Activated T-helper 1 cell treated with anti-CD3 and anti-CD28 coated beads, Interleukin-2, amount 50 U/mL, for 16 hours (primary cell): ENCODE measurements at places on chromosomes 1 and 21.

DNA sequence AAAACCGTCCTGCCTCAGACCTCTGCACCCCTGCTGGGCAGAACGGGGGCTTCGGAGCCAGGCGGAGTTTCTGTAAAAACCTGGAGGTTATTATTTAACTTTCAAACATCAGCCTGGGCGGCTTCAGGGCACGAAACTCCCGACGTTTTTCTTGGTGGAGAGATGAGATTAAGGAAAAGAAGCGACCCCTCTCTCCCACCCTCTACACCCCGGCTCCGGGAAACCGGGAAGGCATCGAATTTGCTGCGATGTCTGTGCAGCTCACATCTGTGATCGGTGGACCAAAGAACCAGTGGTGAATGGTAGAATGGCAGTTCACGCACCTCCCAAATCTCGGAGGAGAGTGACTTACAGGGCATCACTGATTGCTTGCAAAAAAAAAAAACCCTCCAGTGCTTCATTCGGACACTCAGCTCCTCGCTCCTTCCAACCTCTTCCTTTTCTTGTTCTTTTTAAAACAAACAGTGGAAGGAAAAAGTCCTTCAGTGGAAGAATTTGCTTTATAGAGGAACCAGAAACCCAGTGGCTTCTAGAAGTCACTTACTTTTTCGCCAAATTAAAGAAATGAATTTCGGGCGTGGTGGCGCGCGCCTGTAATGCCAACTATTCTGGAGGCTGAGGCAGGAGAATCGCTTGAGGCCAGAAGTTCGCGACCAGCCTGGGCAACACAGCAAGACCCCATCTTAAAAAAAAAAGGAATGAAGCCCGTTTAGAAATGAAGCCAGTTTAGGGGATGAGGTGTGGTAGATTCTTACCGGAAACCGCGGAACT is 884 bp downstream of the PHACTR4 start:
- peak; percentile 1 for DNase-seq

DNA sequence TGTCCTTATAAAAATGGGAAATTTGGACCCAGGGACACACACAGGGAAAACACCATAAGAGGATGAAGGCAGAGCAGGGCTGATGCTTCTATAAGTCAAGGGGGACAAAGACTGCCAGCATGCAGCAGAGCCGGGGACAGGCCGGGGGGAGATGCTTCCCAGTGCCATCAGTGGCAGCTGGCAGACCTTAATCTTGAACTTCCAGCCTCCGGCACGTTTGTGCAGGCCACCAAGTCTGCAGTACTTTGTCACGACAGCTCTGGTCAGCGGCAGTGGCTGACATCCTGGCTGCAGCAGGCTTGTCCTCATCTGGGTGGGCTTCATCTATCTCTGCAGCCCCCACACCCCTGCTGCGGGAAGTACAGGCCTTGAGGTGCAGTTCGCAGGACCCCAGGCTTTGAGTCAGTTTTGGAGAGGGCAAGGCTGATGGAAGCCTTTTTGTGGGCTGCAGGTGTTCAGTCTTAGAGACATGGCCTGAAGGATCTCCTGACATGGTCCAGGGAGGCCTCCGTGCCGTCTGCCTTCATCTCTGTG is 186.0 kb downstream of the DYRK1A start:
- DNase-seq, result no peak

GRCh38 chr1:116945996-116946395 is 36.3 kb downstream of the PTGFRN start:
- no peak for DNase-seq

DNA sequence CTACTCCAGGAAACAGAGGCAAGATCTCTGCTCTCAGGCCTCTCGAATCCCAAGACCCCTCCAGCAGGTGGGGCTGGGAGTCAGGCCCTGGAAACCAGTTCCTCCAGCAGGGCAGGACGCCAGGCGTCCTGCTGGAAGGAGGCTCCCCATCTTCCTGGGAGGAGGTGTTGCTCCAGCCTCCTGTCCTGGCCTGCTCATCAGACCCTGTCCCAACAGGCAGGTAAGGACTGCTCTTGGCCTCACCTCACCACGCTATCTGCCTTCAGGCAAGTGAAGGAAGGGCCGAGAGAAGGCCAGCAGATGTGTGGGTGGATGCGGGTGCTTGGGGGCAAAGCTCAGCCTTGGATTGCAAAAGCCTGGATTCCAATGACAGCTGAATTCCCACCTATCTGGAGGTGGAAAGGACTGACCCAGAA is 82.9 kb downstream of the SSBP3 start:
- no peak for DNase-seq

GRCh38 chr1:6491966-6492365 is 499 bp upstream of the PLEKHG5 start:
- no peak for DNase-seq

GRCh38 chr1:160883581-160884513 is 1.1 kb downstream of the ITLN1 start:
- DNase-seq, result no peak

DNA sequence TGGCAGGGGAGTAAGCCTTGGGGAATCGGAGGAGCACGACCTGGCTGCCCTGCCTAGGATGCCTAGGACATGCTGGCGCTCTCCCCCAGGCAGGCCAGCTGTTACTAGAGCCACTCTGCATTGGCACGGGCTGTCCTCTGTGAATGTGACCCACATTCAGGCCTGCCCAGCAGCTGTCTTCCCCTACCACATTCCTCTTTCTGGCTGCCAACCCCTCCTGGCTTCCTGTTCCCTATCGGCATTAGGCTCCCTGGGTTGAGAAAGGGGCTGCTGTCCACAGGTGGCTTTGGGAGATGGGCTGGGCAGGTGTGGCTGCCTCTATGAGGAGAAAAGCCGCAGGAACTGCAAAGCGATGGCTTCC is 2.3 kb upstream of the NFASC start:
- DNase-seq, result no peak

DNA sequence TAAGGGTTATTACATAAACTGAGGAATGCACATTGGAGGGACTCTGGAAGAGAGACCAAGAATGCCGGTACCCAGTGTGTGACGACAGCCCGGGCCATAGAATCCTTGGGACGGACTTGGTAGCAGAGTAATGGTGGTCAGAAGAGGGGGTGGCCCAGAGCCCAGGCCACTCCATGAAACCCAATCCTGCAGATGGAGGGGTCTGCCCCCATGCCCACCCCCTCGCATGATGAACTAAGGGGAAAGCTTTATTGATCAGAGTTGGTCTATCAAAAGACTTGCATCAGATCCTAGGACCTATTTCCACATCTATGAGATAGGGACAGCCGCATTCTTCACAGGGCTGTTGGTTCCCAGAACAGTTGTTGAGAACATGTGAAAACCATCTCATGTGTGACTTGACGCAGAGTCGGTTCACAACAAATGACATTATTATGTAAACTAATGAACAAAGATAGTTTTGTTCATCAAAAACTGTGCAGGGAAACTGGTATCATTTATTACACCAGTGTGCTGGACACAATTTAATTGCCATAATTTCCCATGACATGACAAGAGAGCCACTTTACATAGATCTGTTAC is 21.5 kb upstream of the SDC3 start:
- DNase-seq, result no peak

DNA sequence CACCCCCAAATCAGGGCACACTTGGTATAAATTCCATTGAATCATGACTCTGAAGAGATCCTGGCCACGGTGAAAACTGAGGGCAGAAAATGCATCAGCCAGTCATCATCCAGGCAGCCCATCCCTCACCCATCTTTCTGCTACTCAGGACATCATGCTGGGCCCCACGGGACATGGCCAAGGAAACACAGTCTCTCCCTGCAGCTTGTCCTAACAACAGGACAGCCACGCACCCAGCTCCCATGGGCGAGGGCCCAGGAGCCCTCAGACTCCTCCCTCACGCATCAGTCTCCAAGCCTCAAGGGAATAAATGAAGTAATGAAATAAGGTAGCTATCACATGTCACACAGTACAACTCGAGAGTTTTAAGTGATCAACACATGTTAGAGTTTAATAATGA is 37.8 kb downstream of the ELK4 start:
- DNase-seq, result no peak

GRCh38 chr1:112687361-112687760 is 12.9 kb downstream of the MOV10 start:
- DNase-seq, result no peak

GRCh38 chr1:160646180-160646579 is 664 bp downstream of the SLAMF1 start:
- no peak for DNase-seq

DNA sequence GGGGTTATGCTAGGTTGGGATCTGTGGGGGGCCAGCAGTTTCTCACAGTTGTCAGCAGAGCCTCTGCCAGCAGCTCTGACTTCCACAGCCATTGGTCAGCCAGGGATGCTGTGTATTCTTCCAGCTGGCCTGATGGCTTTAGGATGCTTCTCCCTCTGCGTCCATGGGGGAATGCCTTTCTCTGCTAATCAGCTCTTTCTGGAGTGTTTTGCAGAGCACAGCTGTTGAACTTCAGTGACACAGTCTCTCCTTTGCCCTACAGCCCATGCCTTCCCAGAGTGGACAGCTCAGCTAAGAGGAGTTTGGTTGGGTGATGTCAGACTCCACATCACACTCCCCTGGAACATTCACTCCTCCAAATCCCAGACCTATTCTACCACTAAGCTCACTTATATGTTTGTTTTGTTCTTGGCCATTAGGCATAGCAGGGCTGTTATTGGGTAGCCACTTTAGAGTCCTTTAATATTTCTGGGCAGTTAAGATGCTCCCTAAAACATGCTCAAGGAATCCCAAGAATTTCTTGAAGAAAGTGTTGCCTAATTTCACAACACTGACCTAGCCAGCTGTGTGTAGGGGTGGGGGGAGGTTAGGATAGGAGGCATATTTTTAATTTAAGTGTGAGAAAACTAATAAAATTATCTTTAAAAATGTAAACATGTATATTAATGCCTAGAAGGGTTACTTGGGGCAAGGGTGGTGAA is 75.3 kb upstream of the KIAA0040 start:
- no peak for DNase-seq

DNA sequence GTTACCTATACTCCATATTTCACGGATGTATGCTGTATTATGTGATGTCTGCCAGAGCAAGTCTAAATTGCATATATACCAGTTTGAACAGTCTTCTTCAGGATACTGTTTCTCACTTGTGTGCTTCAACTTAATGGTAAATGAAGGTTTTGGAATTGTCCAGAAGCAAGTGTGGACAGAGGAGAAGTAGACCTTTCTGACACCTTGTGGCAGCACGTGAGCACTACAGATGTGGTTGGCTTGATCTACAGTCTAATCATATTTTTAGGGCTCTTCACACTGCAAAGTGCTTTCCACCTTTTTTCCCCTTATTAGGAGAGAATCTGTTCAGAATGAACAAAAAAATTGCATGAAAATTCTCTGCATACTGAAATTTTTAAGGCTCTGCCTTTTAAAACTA is 10.9 kb downstream of the MORC3 start:
- no peak for DNase-seq

- no peak for DNase-seq
Observed at GRCh38 chr21:41220208-41220733, 52.3 kb downstream of the BACE2 start.

DNA sequence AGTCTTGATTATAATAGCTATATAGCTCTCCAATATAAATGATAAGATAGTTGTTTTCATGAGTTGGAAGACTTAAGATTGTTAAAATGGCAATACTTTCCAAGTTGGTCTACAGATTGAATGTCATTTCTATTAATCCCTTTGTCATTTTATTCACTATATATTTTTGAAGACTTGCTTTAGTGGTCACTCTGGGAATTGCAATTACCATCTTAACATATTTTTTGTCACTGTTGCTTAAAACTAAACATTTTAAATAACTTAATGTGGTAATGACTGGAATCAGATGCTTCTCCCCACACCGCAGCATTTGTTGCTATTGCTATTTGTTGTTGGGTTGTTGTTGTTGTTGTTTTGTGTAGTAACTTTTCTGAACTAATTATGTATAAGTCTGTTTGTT is 1592.9 kb downstream of the MRPL39 start:
- DNase-seq, result no peak

- DNase-seq, result no peak
Observed at GRCh38 chr21:42537106-42537742, 23.6 kb downstream of the SLC37A1 start.

DNA sequence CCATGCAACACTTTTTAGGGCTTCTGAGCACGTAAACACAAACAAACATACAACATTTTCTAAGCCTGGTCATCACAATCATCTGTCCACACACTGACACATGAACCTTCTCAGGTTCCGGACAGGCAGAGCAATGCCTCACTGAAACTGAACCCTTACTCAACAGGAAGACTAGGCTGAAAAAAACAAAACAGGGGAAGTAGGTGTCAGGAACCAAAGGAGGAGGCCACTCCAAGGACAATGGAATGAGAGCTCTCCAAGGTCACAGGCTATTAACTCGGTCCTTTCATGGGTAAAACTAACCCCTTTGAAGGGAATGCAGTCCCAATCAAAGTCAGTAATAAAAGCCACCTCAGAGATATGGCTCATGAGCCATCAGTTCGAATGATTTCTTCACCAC is 76.6 kb downstream of the FAM78B start:
- no peak for DNase-seq

GRCh38 chr1:51600529-51600928 is 16.4 kb upstream of the OSBPL9 start:
- DNase-seq, result no peak

DNA sequence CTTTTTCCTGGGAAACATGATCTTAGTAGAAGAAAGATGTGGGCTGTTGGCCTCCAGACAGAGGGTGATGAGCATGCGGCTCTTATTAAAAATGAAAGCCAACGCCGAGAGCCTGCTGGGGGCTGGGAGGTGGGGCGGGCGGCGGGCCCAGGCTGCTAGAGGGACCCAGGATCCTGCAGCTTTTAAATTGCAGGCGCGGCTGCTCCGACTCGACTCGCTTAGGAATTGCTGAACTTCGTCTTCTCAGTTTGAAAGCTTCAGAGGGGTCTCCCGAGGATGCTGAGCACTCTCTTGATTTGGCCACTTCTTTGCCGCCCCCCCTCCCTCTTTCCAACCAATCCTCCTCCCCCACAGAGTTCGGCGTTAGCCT is 1.2 kb downstream of the AGPAT3 start:
- no peak for DNase-seq

- no peak for DNase-seq
Observed at GRCh38 chr1:174358344-174358743, 89.4 kb upstream of the GPR52 start.

DNA sequence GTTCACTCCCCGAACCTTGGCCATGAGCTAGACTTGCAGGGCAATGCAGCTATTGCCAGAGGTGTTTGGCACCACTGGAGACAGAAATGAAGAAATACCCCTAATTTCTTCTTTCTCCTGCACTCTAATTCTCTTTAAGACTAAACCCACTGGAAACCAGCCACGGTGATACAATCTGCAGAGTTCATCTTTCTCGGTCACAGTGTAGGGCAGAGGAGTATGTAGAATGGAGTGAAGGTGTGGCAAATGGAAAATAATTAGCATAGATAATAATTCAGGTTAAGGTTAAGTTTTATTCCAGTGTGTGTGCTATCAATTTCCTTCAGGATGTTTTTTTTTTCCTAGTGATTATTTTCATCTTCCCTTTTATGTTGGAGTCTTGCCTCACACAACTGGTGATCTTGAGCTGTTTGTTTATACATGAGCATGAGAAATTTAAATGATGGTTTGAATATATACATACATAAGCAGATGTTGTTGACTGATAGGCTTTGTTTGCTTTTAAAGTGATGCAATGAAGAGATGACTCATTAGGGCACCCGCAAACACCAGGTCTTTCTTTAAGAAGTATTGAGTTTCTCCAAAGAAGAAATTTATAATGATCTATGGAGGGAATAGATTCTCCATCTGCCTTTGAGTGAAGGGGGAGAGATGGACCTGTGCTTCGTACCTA is 81.9 kb downstream of the SPATA17 start:
- DNase-seq, result no peak
